ENCODE measurements at places on chromosomes 2 and 18.

GRCh38 chr2:64325477-64325851, 128.5 kb upstream of the LGALSL start:
- no peak for DNase-seq

DNA sequence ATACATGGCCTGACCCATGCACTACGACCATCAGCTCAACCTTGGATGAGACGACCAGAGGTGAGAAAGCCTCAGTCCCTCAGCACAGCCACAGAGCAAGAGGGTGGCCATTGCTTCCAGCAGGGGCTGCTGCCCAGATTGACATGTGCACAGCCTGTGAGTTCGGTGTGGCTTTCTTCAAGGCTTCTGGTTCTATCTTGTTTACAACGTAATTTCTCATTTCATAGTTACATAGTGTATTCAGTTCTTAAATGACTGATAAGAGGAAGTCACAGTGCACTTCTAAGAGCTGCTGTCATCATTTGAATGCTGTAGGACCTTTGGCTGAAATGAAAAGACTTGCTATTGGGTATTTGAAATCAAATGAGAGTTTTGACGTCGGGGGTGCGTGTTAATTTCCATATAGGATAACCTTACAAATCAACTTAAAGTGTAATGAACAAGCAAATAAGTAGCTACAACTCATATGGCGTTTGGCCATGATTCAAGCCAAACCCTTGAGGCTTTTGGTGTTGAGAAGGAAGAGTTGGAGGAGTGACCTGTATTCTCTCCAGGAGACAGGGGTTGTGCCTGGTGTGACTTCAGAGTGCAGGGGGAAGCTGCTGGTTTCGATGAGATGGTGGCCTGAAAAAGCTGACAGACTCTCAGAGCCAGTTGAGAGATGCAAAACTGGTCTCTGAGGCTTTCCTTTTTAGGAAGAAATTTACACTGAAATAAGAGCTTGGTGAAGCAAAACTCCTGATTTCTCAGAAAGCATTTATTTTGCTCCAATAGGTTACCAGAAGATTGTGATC, 51.0 kb downstream of the TSHZ1 start:
- no peak for DNase-seq

DNA sequence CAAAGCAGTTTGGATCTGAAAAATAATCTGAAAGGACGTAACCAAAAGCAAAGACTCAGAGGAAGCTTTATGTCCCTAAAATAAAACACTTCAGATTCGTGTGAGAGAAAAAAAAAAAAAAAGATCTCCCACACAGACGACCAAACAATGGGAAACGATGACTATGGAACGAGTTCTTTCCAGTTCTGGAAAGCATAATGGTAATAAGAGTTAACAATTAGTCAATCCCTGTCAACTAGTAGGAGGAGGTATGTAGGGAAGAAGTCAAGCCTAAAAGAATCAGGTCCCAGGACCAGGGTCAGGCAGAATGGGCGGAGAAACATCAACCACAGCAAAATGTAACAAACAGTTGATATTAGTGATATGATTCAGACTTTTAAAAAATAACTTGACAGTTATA, 170.3 kb upstream of the SETBP1 start:
- DNase-seq: no peak

DNA sequence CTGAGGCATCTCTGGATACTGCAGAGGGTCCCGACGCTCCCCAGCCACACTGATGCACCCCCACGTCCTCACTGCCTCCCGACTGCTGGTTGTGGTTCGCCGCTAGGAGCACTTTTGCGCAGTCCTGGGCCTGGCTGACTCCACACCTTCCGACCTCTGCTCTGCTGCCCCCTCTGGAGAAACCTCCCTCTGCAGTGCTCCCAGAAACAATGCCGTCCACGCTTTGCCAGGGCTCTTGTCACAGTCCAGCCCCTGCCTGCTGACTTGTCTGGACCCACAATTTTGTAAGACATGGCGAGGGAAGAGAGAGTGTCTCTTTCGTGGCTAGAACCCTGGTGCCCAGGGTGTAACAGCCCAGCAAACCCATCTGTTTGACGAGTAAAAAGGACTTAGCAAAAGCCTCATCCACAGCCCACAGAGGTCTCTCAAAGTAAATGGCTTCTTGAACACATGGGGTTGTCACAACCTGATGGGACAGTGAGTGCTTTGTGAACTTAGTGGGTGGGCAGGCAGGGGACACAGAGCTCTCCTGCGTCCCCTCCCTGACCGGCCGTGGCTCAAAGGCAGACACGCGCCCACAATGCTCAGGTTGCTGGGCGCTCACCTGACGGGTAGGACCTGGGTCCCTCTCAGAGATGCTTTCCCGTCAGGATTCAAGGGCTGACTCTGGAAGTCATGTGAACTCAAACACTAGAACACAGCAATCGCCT, 4.0 kb downstream of the COPS9 start:
- no peak for DNase-seq

DNA sequence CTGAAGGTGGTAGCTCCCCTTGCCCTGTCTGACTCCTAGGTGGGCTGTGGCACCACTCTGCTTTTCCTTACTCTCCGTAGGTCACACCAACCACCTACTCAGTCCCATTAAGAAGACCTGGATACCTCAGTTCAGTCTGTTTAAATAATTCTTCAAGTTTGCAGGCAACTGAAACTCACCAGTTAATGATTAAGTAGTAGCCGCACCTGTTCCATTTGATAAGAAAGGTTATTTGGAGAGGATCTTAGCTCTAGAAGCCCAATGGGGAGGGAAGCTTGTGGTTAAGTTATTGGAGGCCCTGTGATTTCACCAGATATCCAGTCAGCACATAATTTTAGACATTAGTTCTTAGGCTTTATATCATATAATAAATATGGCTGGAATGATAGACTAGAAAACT, 1193.0 kb downstream of the DPP10 start:
- DNase-seq: no peak

- peak; percentile 69 for DNase-seq
Observed at GRCh38 chr2:219175928-219176817, 552 bp downstream of the CNPPD1 start.

- DNase-seq: no peak
Observed at GRCh38 chr18:26383454-26384270, 157.4 kb downstream of the TAF4B start.

GRCh38 chr2:23843051-23843976, 83.6 kb downstream of the ATAD2B start:
- no peak for DNase-seq

All from right lobe of liver (tissue), 6 donors.